ENCODE measurements at places on chromosomes 1 and 21.

GRCh38 chr21:42175110-42175710, 43.7 kb upstream of the ABCG1 start:
- no peak for DNase-seq

DNA sequence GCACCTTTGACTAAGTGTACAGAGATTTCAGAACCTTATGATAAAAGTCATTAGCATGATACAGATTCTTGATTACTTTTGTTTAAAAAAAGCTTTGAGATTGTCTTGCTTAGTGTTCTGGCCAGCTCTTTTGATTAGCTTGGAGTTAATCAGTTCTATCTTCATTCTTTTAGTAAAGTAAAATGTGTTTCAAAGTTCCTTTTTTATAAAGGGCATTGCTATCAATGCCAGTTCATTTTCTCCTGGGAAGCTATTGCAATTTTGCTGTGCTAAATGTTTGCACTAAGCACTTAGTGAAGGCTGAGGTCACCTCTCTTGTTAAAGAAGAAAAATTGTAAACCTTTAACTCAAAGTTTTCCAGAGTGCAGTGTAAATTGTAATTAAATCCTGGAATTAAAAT, 946.7 kb upstream of the TMPRSS15 start:
- no peak for DNase-seq

- no peak for DNase-seq
Measured at GRCh38 chr1:3431686-3432085, 22.8 kb upstream of the ARHGEF16 start.

GRCh38 chr1:198174297-198174696, 17.5 kb downstream of the NEK7 start:
- DNase-seq: no peak

GRCh38 chr1:214380986-214381695, 100.2 kb downstream of the SMYD2 start:
- no peak for DNase-seq

GRCh38 chr1:56423716-56424115, 155.6 kb downstream of the PLPP3 start:
- no peak for DNase-seq

DNA sequence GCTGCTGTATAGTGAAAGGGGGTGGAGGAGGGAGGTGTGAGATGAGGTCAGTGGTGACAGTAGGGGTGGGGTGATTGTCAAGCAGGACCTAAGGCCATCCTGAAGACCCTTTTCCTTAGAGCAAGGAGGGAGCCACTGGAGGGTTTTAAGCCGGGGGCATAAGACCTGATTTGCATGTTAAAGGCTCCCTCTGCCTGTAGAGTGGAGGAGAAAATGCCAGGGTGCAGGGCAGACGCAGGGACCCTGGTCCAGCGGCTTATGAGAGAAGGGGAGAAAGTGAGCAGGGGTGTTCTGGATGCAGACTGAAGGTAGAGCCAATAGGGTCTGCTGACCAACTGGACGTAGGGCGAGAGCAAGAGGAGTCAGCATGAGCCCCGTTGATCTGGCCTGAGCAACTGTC, 154.1 kb downstream of the TRABD2B start:
- DNase-seq: no peak

DNA sequence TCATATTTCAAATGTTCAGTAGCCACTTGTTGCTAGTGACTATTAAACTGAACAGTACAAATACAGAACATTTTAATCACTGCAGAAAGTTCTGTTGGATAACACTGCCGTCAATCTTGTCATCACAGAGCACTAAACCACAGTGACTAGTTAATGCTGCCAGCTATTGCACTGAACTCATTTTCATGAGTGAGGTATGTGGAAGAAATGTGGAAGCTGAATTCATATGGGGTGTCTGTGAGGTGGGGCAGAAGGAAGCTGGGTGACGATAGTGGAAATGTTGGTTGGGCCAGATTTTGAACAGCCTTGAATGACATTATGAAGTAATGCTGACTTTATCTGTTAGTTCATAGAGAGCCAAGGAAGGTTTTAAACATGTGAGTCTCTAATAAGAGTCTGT, 49.6 kb downstream of the OSBPL9 start:
- DNase-seq: no peak

GRCh38 chr1:59666106-59666505, 148.6 kb upstream of the HOOK1 start:
- DNase-seq: no peak

DNA sequence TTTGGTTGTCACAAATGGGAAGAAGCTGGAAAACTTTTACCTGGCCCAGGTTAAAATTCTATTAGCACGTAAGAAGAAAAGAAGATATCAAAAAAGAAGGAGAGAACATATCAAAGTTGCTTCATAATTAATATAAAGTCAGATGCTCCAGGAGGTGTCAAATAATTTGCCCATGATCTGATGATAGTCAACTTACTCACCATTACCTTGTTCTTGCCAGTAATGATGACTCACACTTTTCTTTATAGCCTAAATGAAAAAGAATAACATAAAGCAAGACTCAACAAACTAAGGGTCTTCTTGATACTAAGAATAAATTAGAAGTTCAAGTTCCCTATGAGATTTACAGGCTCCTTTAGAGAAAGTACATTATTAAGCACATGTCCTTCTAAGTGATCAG, 580.4 kb downstream of the TTLL7 start:
- no peak for DNase-seq

GRCh38 chr21:21147374-21147745, 149.2 kb downstream of the NCAM2 start:
- DNase-seq: no peak

- no peak for DNase-seq
Measured at GRCh38 chr1:103489935-103490334, 35.6 kb upstream of the RNPC3 start.

DNA sequence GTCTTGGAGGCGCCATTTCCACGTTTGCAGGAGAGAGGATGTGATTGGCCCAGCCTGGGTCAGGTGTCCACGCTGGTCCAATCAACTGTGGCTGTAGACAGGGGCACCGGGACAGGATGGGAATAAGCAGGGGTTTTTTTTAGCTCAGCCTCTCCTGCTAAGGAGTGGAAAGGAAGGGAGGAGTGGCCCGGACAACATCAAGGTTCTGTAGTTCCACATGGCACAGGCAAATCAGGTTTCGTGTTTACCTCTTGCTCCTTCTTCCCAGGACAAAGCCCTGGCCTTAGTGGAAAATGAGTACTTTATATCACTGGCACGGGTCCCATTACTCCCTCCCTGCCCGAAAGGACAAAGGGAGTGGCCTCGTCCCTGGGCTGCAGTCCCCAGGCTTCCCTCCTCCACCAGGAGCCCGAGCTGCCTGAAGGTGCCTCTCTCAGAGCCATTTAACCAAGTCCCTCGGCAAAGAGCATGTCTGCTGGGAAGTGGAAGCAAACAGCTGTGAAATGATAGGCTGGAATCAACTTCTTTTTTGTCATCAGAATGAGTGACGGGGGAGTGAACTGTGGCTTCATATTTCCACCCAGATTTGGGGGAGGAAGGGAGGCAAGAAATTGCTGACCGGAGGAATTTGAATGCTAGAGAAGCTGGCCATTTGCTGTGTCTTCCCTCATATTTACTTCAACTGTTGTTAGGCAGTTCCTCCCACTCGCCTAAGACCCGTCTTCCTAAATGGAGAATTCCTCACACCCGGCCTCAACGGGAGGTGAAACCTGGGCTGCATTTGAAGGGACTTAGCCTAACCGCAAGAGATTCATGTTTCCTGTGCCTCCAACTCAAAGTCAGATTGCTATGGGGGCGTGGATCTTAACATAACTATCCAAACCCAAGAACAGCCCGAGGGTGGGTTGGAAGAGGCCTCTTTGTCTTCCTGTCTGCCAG, 84.9 kb upstream of the SLC44A3 start:
- no peak for DNase-seq

DNA sequence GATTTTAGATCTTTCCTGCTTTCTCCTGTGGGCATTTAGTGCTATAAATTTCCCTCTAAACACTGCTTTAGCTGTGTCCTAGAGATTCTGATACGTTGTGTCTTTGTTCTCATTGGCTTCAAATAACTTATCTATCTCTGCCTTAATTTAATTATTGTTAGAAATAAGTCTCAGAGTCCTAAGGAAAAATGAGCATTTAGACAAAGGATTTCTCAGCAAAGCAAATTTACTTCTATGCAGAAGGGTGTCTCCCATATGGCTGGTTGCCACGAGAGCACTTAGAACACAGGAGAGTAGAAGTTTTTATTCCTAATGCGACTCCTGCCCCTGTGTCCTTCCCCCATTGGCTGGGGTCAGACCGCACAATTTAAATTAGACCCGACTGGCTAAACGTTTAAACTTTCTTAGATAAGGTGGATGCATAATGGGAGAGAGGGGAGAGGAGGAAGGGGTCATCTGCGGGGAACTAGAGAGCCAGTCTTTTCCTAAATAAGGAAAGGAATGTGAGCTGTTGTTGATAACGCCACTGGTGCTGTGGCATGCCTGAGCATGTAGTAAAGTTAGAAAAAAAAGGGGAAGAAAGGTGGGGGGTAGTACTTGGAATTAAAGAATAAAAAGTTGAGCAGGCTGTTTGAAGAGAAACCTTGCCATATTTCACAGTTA, 170.2 kb downstream of the DYRK1A start:
- DNase-seq: no peak

- no peak for DNase-seq
Measured at GRCh38 chr1:11654939-11655808, 497 bp downstream of the FBXO44 start.

GRCh38 chr21:42031816-42032215, 21.7 kb upstream of the ZBTB21 start:
- DNase-seq: no peak

- no peak for DNase-seq
Measured at GRCh38 chr1:60461925-60462595, 388.5 kb upstream of the C1orf87 start.

DNA sequence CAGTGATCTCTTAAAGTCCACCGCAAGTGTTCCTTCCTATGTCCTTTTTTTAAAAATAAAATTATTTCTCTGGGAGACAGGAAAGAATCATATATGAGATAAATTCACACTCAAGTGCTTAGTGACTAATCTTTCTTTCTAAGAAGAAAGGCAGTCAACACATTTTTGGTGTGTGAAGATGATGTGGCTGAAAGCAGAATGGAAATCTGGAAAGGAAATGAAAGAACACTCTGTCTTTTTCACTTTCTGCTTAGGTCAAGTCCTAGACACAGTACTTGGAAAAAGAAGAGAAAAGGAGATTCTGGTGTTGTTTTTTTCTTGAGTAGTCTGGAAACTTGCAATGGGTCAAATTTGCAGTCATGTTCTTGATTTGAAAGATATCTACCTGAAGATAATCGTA, 45.5 kb upstream of the PRRX1 start:
- no peak for DNase-seq

- DNase-seq: no peak
Measured at GRCh38 chr1:30550365-30551220, 172.8 kb downstream of the MATN1 start.

GRCh38 chr21:45012662-45013259, 61.6 kb upstream of the ADARB1 start:
- no peak for DNase-seq

DNA sequence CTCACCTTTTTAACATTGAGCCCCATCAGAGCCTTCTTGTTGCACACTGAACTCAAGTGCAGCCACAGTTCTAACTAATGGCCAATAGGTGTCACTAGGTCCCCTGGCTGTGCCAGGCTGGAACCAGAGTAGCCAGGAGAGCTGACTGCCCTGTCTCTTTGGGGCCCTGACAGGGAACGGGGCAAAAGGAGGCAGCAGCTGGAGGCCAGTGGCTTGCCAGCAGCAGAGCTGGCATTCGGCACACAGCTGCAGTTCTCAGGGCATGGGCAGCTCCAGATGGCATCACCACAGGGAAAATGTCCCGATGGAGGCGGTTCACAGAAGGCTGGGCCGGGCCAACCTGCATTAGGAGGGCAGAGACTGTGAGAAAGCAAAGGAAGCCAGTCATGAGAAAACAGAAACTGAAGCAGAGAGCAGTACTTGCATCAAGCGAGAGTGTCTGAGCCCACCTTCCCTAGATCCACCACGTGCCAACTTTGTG, 188.6 kb downstream of the FCRL5 start:
- DNase-seq: no peak

GRCh38 chr1:198837278-198838021, 198.6 kb downstream of the PTPRC start:
- no peak for DNase-seq

GRCh38 chr1:245245021-245245667, 90.4 kb downstream of the KIF26B start:
- no peak for DNase-seq

DNA sequence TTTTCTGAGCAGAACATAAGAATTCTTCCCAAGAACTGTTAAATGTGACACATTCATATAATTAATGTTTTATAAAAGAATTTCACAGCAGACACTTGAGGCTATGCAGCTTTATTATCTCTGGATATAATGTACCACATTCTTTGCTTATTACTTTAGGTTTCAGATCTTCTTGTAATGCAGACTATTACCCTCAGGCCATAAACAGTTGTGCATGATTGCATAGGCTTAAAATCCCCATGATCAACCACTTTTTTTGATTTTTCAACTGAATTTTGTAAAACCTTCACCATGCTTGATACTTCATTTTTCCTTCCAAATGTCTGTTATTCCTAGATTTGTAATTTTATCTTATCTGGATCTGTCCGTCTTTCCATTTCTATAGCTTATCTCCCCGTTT, 1355.7 kb downstream of the BRINP3 start:
- DNase-seq: no peak

- no peak for DNase-seq
Measured at GRCh38 chr21:42674351-42674940, 21.0 kb downstream of the PDE9A start.

DNA sequence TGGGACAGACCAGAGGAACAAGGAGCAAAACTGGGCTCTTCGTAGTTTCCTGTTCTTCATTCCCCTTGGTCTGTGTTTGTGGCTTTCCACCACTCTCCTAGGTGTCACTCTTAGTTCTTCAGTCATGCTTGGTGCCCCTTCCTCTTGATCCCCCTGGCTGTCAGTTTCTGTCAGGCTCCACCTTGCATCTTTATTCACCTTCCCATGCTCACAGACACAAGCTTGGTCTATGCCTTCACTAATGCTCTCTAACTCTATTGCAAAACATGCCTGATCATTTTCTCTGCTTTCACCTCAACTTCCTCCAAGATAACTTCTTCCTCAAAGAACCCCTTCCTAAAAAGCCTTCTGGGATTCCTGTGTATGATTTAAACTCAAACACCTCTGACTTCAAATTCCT, 122.9 kb downstream of the GLUL start:
- no peak for DNase-seq

DNA sequence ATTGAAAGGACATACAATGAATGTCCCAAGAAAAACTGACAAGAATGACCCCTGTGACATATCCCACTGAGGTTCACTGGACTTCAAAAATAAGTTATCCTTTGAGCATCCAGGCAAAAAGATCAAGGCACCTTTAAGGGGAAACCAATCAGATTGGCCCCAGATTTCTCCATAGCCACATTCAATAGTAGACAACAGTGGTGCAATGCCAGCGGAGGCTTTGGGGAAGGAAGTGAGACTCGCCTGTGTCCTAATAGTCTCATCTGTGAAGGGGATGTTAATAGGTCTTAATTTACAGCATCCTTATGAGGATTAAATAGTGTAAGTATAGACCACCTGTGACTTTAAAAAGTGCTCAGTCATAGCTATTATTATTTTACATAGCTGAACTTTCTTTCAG, 21.5 kb downstream of the RPL5 start:
- DNase-seq: no peak
